NCI-H446 (cell line): ENCODE measurements at places on chromosomes 6 and 20.
A peak's percentile ranks its signal among the peaks of the same experiment; 100 is the strongest.

- no peak for DNase-seq
Measured at GRCh38 chr20:59453759-59454560, 150.4 kb upstream of the PHACTR3 start.

DNA sequence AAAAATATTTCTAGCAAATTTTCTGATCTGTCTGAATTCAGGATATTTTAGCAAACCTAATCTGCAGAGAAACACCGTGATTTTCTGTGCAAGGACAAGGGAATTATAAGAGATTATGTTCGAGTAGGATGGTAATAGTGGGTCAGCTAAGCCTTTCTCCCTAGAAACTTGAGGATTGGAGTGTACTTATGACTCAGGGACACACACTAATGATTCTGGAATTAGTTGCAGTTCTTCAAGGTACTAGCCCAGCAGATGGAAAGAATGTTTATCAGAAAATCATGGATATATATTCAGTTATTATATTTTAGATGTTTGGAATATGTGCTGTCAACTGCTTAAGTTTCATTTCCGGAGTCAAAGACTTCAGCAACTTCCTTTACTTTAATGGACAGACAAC lies 177.1 kb upstream of the MAP3K7 start:
- DNase-seq, result no peak

DNA sequence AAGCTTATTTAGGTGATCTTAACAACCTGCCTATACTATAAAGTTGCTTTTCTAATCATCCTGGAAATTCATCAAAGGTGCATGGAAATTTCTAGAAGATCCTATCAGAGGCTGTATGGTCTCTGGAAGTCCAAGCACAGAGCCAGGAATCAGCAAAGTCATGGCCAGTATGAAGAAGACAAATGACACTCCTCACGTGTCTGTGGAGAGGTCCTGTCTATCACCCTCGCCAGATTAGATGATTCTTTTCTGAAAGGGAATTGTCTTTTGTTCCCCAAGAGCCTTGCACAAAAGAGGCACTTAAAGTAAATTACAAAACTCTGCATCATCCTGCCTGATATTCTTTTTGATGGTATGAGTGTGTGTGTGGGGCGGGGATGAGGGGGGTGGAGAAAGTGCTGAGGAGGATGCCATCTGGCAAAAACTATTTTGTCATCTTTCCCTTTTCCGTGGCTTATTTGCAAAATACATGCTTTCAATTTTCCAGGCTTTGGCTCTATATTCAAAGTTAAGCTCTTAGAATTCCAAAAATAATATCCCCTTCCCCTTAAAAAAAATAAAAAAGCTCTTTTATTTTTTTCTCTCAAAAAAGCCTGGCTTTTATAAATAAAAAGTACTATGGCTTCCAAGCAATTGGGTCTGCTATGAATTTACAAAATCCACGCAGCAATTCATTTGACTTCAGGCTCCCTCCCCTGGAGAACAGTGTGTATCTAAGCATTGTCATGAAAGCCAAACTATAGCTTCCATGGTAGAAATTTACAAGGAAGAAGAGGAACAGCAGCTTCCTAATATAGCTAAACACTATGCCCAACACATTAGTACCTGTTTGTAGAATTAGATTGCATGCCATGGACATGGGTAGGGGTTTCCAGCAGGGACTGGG lies 185.2 kb upstream of the ARG1 start:
- no peak for DNase-seq

GRCh38 chr6:97771372-97771771 lies 488.4 kb upstream of the MMS22L start:
- no peak for DNase-seq

GRCh38 chr6:56637640-56638039 lies 5.0 kb downstream of the DST start:
- DNase-seq, result peak; percentile 78

- no peak for DNase-seq
Measured at GRCh38 chr6:56549014-56549413, 93.7 kb downstream of the DST start.

- DNase-seq, result peak; percentile 1
Measured at GRCh38 chr6:28580475-28580874, 54.8 kb downstream of the GPX5 start.

DNA sequence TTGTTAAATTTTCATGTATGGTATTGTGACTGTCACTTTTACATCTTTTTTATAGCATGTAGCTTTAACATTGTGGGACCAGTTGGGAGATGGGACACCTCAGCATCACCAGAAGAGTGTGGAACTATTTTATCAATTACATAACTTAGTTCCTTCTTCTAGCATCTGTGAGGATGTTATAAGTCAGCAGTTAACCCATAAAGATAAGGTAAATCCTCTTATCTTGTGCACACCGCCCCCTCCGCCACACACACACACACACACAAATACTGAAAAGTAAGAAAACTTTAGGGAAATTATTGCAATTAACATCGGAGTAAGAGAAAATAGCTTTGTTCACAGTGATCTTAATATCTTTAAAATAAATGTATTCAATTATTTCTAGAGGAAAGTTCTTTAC lies 60.9 kb downstream of the PGM3 start:
- DNase-seq, result no peak

DNA sequence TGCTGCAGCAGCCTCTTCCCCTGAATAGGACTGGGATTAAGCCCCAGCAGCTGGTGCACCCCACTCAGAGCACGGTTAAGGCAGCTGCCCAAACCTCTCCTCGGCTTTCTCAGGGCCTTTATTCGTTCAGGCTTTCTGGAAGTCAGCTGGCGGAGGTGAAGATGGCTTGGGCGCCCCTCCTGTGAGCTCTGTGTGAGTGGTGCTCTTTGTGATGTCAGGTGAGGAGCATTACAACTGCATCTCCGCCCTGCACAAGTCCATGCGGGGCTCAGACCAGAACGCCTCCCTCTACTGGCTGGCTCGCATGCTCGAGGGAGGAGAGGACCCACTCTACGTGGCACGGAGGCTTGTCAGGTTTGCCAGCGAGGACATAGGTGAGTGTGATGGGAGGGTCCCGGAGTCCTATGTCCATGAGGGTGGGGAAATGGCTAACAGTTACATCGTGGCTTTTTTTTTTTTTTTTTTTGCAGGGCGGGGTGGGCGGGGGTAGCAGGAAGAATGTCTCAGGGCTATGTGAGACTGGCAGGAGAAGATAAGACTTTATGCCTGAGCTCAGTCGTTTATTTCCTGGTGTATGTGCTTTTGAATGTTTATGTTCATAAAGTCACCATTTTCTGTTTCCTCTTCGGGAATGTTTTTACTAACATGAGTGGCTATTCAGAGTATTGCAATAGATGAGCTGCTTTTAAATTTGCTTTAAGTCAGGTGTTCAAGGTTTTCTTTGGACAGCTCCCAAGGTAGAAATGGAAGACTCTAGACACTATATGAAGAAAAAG lies 18.2 kb downstream of the WRNIP1 start:
- no peak for DNase-seq

- DNase-seq, result no peak
Measured at GRCh38 chr6:131555992-131556391, 17.0 kb upstream of the ARG1 start.

DNA sequence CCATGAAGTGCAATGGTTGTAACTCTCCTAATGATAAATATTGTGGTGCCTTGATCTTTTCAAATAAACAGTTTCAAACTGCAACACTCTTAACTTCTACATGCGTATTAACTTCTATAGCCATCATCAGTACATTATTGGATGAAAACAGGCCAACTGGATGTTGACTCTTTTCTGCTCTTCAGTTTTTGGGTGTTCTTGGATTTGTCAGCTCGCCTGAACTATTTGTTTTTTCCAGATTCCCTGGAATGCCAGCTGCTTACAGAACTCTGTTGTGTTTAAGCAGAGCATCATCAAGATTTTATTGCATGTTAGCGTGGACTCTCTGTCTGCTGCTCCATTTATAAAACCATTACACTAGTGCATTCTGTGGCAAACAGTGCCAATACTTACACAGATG lies 626.1 kb downstream of the HDGFL1 start:
- no peak for DNase-seq

GRCh38 chr6:145539831-145540230 lies 195.5 kb downstream of the EPM2A start:
- DNase-seq, result no peak

DNA sequence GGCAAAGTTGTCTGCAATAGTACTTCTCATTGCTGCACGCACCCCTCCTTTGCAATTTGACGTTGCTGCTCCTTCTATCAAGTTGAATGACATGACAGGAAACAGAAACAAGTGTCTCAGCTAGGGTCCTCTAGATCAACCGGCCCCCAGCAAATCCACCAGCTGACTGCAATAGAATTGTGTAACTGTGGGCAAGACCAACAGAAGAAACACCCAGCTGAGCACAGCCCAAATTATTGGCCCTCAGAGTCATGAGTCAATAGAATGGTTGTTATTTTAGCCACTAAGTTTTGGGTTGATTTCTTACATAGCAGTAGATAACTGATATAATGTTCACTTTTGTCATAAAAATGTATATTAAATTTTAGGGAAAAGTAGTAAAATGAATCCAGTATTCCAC lies 202.7 kb downstream of the MAFB start:
- no peak for DNase-seq

DNA sequence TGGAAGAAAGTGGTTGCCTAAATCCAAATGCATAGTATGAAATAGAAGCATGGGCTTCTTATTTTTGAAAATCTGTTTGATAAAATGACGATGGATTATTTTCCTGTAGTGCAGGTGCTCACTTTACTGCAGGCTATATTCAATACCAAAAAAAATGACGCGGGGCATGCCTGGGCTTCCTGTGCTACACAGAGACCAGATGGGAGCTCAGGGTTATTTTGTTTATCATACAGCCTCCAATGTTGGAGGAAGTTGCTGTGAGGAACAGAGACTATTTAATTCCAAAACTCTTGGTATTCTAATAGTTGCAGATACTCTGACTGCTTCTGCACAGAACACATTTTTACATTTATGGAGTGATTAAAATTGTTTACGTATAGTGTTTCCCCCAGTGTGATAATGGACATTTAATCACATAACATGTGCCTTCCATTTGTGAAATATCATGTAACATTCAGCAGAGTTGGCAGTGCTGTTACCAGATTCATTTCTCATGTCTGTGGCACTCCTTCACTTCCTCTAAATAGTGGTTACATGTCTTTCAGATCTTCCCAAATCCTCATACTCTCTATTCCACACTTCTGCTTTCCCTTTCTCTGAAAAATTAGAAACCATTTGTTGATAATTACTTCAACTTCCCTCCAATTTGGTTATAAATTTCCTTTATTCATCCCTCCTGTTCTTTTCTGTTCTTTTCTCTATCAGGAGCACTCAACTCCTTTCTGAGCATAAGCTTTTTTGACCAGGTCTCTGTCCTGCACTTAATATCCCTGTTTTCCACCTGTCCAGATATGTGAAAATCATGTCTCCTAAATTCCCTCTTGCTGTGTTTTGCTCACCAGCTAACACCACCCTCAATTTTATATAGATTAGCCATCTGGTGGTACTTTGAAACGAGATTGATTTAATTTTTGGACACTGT lies 121.6 kb downstream of the ADGRB3 start:
- DNase-seq, result peak; percentile 52

- no peak for DNase-seq
Measured at GRCh38 chr20:1975291-1975690, 18.6 kb downstream of the PDYN start.

GRCh38 chr6:69957985-69958559 lies 91.7 kb downstream of the COL19A1 start:
- DNase-seq, result no peak

DNA sequence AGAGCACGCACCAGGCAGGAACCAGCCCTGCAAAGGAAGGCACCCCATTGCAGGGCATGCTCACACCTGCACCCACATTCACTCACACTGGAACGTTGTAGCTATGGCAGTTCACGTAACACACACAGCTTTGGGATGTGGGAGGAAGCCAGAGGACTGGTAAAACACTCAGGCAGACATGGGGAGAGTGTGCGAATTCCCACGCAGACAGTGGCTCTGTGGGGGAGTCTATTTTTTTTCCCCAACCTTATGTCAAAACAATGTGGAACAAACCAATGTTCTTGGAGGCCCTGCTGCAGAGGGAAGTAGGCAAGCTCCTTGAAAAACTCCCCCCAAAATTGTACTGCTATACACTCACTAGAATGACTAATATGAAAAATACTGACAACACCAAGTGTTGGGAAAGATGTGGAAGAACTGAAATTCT lies 91.0 kb downstream of the PPP1R14C start:
- DNase-seq, result no peak
